ENCODE measurements at places on chromosomes 16 and 17.

DNA sequence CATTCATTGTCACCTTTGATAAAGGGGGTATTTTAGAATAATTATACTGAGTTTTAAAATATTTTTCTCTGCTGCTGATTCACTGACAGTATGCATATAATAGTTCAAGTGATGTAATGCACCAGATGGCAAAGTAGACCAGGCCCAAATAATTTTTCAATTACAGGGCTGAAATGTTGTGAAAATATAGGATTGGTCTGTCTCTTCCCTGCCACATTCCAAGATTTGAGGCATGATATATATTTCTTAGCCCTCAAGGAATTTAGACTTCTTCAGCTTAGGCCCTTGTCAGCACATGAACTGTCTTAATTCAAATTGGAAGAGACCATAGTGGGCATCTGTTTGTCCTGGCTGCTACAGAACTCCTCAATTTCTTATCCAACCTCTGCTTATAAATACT is 39.2 kb upstream of the SLC12A3 start:
- no peak for DNase-seq

GRCh38 chr17:17258998-17259397 is 22.0 kb upstream of the FLCN start:
- no peak for DNase-seq

GRCh38 chr17:6005939-6006338 is 64.2 kb upstream of the WSCD1 start:
- no peak for DNase-seq

- DNase-seq, result peak; percentile 83
Measured at GRCh38 chr17:18217412-18218015, 7.9 kb upstream of the LLGL1 start.
